ENCODE measurements at places on chromosomes 12 and 14.
A peak's percentile ranks its signal among the peaks of the same experiment; 100 is the strongest.

DNA sequence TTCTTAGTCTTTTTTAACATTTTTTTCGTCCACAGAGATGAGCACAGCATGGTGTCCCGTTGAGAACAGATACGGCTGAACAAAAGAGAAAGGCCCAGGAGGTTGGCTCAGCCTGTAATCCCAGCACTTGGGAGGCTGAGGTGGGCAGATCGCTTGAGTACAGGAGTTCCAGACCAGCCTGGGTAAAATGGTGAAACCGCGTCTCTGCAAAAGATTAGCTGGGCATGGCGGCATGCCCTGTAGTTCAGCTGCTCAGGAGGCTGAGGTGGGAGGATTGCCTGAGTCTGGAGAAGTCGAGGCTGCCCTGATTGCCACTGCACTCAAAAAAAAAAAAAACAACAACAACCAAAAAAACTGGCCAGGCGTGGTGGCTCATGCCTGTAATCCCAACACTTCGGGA lies 5.9 kb upstream of the EP400 start:
- no peak for DNase-seq

GRCh38 chr12:50803230-50803875 lies 39.4 kb upstream of the TMPRSS12 start:
- DNase-seq = no peak

DNA sequence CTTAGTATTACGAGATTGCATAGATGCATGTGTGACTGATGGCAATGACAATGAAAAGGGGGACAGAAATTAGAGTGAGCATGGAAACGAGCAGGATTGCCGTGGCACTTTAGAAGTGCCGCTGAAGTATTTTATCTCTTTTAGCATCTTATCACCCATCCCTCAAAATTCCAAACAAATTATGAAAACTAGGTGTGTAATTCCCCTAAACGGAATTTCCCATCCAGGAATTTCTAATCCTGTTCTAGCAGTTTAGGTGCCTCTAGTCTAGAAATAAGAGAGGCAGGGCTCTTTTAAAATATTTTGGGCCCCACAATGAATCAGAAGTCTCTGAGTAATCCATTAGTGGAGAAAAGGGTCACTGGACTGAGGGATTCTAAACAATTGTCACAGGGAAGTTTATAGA lies 947 bp downstream of the TMEM52B start:
- no peak for DNase-seq

DNA sequence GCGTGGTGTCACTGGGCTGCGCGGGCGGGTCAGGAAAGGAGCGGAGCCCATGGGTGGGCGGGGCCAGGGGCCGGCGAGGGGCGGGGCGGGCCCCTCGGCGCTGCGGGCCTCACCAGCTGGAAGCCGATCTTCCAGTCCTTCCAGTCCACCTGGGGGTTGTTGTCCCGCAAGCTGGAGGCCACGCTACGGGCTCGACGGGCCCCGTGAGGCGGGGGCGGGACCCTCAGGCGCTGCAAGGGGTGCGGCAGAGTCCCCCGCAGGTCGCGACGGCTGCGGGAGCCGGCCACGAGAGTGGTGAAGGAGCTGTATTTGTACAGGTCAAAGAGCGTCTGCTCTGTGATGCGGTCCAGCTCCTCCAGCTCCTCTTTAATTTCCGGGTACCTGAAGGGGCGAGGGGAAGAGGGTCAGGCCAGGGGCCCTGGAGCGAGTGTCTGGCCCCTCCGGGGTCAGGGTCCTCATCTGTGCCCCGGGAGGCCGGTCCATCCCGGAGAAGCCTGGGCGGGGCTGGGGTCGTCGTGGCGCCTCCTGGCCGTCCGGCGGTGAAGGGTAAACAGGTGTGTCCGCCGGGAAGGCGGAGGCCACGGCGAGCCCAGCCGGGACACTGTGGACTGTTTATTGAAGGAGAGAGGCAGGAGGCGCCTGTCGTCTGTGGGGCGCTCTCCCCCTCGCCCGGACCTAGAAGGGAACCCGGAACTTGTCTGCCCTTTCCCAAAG lies 11.9 kb downstream of the SCNN1A start:
- no peak for DNase-seq

DNA sequence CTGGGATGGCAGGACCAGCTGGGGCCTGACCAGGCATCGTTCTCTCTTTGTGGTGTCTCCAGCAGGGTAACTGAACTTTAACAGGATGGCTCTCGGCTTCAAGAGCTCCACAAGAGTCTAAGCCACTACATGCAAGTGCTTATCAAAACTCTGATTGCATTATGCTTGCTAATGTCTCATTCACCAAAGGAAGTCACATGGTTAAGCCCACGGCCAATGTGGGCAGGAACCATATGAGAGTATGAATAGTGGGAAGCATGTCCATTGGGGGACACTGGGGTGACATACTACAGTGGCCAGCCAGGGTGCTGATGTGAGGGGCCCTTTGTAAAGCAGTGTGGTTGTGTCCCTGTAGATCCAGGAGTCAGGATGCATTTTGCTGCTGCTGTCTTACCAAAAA lies 35.0 kb upstream of the KCNA5 start:
- no peak for DNase-seq

DNA sequence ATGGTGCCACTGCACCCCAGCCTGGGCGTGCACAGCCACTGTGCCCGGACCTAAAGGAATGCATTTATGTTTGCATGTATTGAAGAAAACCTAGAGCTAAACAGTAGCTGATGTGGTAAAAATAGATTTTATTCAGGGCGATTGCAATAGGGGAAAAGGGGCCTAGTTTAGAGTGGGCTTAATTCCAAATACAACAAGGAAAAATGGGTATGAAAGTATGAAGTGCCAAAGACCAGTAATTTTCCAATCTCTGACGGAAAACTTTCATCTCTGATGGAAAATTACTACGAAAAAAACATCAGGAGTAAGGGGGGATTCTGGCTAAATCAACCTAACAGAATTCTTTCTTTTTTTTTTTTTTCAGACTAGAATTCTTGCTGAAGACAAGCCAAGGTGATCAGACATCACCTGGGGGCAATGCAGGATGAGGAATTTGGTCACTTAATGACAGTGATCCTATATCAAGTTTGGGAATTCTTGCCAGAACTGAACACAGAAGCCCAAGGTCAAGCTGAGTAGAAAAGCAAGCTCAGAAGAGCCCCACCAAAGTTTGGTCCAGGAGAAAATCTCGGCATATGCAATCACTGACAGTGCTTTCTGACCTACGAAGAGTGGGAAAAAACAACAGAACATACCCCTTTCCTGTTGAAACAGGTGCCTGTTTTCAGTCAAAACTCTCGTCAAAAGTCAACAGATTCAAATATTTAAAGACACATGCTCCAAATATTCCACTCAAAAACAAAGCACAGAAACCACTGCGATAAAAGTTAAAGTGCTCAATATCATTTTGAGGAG lies 13.7 kb upstream of the APOBEC1 start:
- DNase-seq = no peak

DNA sequence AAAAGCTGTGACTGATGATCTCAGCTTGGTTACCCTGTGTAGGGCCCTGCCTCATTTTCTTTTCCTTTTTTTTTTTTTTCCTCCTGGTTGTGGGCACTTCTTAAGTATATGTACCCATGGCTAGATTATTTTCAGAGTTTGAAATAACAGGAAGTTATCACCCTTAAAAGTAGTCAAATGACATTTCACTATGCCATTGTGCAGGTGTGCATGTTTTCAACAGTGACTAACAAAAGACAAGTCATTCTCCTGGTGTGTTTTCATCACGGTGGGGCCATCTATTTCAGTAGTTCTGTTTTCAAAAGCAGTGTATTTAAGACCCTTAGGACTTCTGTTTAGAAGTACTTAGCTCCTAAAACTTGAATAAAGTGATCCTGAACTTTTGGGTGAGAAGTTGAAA lies 15.0 kb downstream of the GABARAPL1 start:
- DNase-seq = no peak

DNA sequence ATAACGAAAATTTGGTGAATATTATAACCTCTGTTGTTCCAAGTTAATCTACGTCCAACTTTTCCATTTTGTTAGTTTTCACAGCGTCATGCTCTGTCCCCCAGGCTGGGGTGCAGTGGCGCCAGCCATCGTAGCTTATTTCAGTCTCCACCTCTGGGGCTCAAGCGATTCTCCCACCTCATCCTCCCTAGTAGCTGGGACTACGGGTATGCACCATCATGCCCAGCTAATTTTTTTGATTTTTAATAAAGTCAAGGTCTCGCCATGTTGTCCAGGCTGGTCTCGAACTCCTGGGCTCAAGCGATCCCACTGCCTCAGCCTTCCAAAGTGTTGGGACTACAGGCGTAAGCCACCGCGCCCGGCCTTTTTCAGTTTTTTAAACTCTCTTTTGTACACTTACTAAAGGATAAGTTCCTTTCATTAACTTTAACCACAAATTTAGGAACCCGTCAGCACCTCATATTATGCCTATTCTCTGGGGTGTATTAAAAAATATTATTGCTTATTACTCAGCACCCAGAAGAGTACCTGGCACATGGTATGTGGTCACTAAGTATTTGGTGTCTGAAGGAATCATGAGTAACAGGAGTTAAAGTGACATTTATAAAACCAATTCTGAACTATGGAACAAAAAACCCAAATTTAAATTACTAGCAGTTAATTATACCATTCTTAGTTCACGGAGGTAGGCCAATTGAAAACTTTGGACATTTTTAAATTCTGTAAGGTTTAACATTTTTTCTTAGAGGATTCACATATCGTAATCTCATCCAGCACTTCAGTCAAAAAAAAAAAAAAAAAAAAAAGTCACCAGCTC lies 925 bp upstream of the MIPOL1 start:
- no peak for DNase-seq

DNA sequence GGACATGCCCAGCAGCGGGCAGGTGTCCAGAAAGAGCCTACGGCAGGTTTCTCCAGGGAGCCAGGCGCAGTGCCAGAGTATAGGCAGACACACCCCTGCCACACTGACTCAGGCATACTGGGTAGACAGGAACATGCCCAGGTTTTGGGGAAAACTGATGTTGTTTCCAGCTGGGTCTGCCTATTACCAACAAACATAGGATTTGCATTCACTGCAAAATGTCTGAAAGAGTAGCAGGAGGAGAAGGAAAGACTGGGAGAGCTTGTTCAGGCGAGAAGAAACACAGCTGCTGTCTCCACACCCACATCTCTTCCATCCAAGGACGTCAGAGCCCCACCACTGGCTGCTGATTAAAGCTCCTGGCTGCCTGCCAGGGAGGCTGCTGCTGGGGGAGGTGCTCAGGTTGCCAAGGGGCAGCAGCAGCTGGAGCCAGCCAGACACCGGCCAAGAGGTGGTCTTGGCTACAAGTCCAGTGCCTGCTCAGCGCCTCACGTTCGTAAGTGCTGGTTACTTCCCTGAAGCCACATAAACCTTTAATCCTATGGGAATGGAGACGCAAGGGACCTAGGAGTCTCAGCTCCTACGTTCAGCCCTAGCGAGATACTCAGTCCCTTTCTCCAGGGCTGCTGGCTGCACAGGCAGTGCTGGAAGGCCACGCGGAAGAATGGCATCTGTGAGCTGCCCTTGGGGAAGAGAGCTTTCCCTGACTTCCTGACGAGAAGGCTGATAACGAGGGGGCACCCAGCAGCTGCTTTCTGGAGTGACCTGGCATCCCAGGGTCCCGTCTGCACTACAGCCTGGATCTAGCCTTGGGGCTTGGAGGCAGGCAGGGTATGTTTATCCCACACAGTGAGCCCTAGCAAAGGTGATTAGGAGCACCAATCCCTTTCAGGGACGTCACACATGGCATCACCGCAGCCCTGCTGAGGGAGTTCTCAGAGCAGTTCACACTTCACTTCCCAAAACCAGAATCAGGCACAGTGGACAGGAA lies 58.1 kb downstream of the PLEKHG3 start:
- peak; percentile 41 for DNase-seq

- DNase-seq = peak; percentile 94
Measured at GRCh38 chr12:124568431-124569374, 1.3 kb upstream of the NCOR2 start.

- no peak for DNase-seq
Measured at GRCh38 chr12:29763301-29763683, 20.4 kb downstream of the TMTC1 start.

- DNase-seq = no peak
Measured at GRCh38 chr12:89421092-89421835, 69.0 kb upstream of the DUSP6 start.

DNA sequence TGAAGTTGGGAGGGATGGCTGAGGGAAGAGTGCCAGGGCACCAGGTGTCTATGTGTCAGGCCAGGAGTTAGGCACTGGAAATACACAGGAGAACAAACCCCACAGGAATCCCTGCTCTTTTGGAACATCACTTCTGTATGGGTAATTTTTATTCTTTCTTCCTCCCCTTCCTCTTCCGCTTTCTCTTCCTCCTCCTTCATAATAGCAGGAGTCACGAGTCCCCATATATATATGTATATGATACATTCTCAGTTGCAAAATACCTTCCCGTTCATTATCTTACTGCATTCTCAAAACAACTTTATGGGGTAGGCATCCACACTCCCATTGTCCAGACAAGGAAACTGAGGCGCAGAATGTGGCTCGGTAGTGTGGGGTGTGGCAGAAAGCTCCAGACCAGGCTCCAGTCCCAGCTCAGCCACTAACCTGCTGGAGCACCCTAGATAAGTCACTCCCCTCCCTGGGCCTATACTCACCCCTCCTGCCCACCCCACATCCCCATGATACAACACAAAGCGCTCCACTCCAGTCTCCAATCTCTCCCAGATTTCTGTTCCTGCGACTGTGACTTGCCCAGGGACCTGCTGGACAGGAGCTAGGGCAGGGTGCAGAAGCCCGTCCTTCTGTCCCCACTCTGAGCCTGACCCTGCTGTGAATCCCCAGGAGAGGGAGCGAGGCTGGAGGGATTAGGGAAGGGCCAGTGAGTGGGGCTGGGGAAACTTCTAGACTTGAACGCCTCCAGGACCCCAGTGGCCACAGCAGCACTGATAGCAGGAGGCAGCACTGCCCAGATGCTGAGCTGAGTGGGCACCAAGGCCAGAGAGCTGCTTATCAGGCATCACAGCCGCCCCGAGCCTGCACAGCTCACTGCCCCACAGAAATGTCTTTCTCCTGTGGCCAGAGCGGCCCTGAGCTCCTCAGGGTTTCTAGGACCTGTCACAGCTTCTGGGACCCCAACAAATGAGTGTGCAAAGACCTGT lies 1.4 kb upstream of the AQP2 start:
- DNase-seq = no peak

DNA sequence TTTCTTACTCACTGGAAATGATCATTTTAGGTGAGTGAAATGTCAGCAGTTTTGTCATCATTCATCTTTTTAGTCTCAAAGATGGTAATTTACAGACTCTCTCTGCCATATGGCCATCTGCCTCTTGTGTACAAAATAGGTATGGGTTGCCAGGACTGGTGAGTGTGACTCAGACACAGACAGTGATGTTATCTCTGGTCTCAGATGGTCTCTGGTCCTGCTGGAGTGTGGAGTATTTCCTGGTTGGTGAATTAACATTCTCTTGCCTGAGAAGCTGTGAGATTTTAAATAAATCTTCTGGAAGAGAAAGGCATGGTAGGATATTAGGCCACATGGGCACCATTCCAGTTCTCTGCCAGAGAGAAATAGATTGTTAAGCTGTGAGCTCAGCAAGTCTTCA lies 207.0 kb downstream of the ATP23 start:
- no peak for DNase-seq

- DNase-seq = no peak
Measured at GRCh38 chr14:89792489-89793366, 161.8 kb downstream of the EFCAB11 start.

DNA sequence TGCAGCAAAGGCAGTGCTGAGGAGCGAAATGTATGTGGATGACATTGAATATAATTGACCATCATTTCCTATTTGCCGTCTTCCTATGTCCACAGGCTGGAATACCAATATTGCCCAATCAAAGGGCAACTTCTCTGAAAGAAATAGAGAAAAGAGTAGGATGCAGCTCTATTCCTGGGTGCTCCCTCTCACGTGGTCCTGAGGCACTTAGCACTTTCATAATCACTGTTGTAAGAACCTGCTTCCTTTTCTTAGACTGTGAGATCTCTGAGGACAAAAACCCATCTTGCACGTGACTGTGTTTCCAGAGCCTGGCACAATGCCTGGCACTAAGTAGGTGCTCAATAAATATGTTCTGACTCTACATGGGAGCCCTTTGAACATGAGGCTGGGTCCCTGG lies 122.7 kb upstream of the CPM start:
- DNase-seq = no peak

Data from Jurkat, Clone E6-1 (cell line).